Nephron progenitor cell (in vitro differentiated cells): ENCODE measurements at places on chromosomes 3 and 15.

GRCh38 chr15:41832875-41833274 is 5.0 kb downstream of the JMJD7 start:
- peaks cover 4% of the 10 kb centered on the region for H3K27me3 ChIP-seq
- no peak for DNase-seq
- H3K27ac ChIP-seq, result no peak overlapping the region
- H3K36me3 ChIP-seq, result peaks cover 22% of the 10 kb centered on the region

DNA sequence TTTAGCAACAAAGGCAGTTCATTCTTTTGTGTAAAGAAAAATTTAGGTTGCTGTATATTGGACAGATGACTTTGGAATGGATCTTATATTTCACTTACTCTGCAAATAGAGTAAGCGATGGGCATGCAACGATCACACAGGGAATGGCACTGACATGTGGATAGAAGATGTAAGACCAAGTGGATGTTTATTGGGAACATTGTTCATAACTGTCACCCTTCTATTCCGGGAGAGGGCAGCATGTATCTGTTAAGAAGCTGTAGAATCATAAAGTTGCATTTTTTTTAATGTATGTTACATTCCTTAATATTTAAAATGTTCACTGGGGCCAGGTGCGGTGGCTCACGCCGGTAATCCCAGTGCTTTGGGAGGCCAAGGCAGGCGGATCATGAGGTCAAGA is 41.2 kb downstream of the HPS3 start:
- H3K36me3 ChIP-seq, result peaks cover 62% of the 10 kb centered on the region
- H3K4me1 ChIP-seq, result peaks cover 7% of the 10 kb centered on the region
- H3K4me3 ChIP-seq, result no peak overlapping the region
- H3K27ac ChIP-seq, result no peak overlapping the region
- no peak for DNase-seq

DNA sequence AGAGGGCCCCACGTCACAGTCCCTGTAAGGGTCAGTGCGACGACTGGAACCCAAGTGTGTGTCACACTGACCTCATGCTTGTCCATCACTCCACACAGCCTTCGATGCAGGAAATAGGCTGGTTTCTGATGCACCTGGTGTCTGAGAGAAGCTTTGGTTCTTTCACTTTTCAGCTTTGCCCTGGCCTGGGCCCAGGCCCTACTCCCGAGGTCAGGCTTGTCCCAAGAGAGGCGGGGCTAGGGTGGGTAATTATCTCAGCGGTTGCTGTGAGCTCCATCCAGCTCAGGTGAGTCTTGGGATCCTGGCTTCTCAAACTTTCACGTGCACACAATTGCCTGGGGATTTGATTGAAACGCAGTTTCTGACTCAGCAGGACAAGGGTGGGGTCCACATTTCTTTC is 19.6 kb upstream of the CHRNB4 start:
- H3K36me3 ChIP-seq, result no peaks in the 10 kb centered on the region
- H3K4me1 ChIP-seq, result peaks cover 73% of the 10 kb centered on the region
- H3K27me3 ChIP-seq, result peaks cover 23% of the 10 kb centered on the region
- H3K27ac ChIP-seq, result no peak overlapping the region
- H3K4me3 ChIP-seq, result no peak overlapping the region
- no peak for DNase-seq

DNA sequence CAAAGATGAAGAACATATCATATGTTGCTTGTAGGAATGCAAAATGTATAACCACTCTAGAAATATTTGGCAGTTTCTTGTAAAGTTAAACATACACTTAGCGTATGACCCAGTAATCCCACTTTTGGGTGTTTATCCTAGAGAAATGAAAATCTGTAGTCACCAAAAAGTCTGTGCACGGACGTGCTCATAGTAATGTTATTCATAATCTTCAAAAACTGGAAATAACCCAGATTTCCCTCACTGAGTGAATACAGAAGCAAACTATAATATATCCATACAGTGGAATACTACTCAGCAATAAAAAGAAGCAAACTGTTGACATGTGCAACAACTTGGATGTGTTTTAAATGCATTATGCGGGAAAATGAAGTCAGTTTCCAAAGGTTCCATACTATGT is 155.9 kb downstream of the AKAP13 start:
- no peak overlapping the region for H3K4me3 ChIP-seq
- H3K27ac ChIP-seq, result peak overlapping the region; percentile 7
- H3K36me3 ChIP-seq, result peaks cover 59% of the 10 kb centered on the region
- no peak for DNase-seq
- no peaks in the 10 kb centered on the region for H3K27me3 ChIP-seq
- H3K4me1 ChIP-seq, result peaks cover 70% of the 10 kb centered on the region

GRCh38 chr3:119596398-119596797 is 1.3 kb upstream of the PLA1A start:
- H3K4me1 ChIP-seq, result peaks cover 36% of the 10 kb centered on the region
- no peaks in the 10 kb centered on the region for H3K36me3 ChIP-seq
- H3K4me3 ChIP-seq, result no peak overlapping the region
- DNase-seq, result no peak
- no peak overlapping the region for H3K27ac ChIP-seq
- H3K27me3 ChIP-seq, result peaks cover 23% of the 10 kb centered on the region

- DNase-seq, result no peak
- no peak overlapping the region for H3K4me3 ChIP-seq
- H3K27ac ChIP-seq, result no peak overlapping the region
Measured at GRCh38 chr3:126446301-126446700, 29.4 kb downstream of the ZXDC start.

GRCh38 chr3:152227027-152227426 is 41.7 kb upstream of the MBNL1 start:
- H3K36me3 ChIP-seq, result no peaks in the 10 kb centered on the region
- no peak for DNase-seq
- H3K27me3 ChIP-seq, result peaks cover 4% of the 10 kb centered on the region
- H3K4me1 ChIP-seq, result no peaks in the 10 kb centered on the region

DNA sequence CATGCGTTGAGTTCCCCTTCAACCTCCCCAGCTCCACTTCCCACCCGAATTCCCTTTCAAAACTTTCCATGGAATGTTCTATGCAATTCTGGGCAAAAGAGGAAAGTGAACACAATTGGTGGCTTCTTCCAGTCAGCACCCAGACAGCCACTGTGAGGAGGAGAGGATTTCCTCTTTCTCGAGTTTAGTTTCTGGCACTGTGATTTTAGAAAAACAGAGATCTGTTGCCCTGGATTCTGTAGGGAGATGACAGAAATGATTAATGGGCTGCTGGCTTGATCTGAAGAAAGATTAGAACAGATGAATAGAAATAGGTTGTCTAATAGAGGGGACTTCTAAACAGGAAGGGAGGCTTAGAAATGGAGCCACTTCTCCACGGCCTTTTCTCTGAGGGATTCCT is 172.0 kb downstream of the MCTP2 start:
- peaks cover 31% of the 10 kb centered on the region for H3K4me1 ChIP-seq
- no peak overlapping the region for H3K27ac ChIP-seq
- peaks cover 12% of the 10 kb centered on the region for H3K27me3 ChIP-seq
- no peaks in the 10 kb centered on the region for H3K36me3 ChIP-seq
- no peak overlapping the region for H3K4me3 ChIP-seq
- no peak for DNase-seq

DNA sequence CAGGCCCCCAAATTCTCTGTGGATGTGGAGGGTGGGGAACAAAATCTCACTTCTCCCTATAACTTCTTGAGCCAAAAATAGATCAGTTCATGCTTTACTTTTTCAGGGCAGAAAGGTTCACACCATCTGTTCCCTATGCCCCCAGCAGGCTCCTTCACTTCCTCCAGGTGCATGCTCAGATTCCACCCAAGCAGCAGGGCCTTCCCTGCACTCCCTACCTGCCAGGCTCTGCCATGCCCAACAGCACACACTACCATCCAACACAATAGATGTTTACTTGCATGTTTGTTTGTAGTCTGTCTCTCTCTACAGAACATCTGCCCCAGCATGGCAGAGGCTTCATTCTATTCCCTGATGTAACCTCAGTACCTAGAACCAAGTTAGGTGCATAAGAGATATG is 43.3 kb downstream of the GABRB3 start:
- peaks cover 8% of the 10 kb centered on the region for H3K4me1 ChIP-seq
- no peak overlapping the region for H3K27ac ChIP-seq
- H3K4me3 ChIP-seq, result no peak overlapping the region
- peaks cover 17% of the 10 kb centered on the region for H3K36me3 ChIP-seq
- no peak for DNase-seq
- peaks cover 8% of the 10 kb centered on the region for H3K27me3 ChIP-seq

- peaks cover 43% of the 10 kb centered on the region for H3K4me1 ChIP-seq
- DNase-seq, result no peak
- peaks cover 29% of the 10 kb centered on the region for H3K36me3 ChIP-seq
- H3K27me3 ChIP-seq, result no peaks in the 10 kb centered on the region
- H3K27ac ChIP-seq, result peak within 1 kb of the TSS; percentile 69
Measured at GRCh38 chr3:48016301-48016973, at the start of gene MAP4. Gene MAP4, minus strand, starts transcription at chr3:48016416. Its CDS starts 17,556 bp downstream, at chr3:47998860.

DNA sequence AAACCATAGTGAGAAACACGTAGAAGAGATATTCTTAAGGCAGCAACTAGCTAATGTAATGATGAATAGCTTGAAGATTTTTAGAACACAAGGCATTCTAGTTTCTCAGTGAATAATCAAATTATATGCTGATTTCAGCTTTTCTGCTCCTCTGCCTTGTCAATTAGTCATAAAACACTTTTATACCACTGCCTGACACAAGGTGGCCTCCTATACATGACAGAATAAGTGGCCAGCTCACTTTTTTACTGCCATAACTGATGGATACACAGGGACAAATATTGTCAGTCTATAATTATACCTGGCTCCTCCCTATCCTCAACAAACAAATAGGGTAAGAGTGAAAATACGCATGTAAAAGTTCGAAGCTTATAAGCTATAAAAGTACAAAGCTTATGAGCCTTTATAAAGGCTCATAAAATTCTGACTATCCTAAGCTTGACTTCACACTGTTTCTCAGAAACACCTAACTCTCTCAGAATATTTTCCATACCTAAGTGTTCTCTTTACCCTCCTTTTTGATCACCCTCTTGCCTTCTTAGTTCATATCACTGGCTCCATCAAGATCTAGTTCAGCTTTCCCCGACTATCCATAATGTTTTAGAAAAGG is 81.6 kb downstream of the HERC1 start:
- no peak overlapping the region for H3K4me3 ChIP-seq
- no peak for DNase-seq
- H3K4me1 ChIP-seq, result no peaks in the 10 kb centered on the region
- H3K27me3 ChIP-seq, result no peaks in the 10 kb centered on the region

DNA sequence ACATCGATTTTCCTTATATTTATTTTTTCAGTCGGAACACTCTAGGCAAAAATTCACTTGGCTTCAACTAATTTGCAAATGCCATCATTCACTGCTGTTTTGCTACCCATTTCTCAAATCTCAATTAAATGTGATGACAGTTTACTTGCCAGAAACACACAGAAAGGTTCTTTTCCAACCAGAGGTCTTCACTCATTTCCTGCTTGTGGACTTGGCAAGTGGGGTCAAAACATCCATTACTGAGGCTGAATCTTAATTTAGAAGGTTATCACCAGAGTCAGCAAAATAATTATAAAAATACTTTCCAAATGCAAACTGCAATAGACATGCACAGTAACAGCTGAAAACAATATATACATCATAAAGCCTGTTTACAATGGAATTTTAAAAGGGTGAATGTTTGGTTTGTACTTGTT is 625.4 kb upstream of the TBL1XR1 start:
- no peak overlapping the region for H3K4me3 ChIP-seq
- peaks cover 55% of the 10 kb centered on the region for H3K4me1 ChIP-seq
- no peak for DNase-seq
- H3K27ac ChIP-seq, result no peak overlapping the region
- peaks cover 4% of the 10 kb centered on the region for H3K36me3 ChIP-seq
